ENCODE measurements at places on chromosomes 5 and 9.
A peak's percentile ranks its signal among the peaks of the same experiment; 100 is the strongest.

DNA sequence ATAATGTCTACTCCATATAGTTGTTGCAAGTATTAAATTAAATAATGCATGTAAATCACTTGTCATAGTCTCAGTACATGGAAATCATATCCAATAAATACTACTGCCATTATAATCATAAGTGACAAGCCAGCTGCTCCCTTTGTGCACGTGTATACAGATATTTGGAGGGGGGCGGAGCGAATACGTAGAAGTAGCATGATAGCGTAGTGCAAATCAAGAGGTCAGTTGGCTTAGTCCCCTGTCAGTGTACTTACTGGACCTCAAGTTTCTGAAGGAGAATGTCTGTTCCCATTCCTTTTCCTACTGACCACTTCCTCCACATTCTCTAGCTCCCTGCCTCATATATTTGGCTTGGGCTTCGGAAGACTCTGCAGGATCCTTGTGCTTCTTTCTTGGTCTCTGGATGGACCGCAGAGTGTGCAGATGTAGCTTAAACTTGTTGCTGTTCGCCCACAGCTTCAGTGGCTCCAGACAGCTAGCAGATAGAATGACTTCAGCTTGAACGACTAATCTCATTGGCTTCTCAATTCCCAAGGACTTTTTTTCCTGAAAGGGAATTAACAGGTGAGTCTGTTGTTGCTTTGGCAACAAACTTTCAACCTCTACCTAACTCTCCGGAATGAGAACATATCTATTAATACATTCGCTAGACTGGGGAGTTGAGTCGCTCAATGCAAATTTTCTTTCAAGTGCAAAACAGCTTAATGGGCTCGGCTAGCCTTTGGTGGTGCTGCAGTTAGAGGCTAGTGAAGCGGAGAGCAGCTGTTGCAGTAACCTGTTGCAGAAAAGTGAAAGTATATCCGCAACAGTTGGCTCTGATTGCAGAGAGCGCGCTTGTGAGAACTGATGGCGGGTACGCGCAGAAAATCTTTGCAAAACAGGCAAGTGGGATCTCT is at the start of gene PCDHB1:
TSS of gene PCDHB1 (plus strand) at position 753 of the 899 bp plus-strand sequence. CDS start at position 850, 97 bp downstream.
- DNase-seq, result no peak

DNA sequence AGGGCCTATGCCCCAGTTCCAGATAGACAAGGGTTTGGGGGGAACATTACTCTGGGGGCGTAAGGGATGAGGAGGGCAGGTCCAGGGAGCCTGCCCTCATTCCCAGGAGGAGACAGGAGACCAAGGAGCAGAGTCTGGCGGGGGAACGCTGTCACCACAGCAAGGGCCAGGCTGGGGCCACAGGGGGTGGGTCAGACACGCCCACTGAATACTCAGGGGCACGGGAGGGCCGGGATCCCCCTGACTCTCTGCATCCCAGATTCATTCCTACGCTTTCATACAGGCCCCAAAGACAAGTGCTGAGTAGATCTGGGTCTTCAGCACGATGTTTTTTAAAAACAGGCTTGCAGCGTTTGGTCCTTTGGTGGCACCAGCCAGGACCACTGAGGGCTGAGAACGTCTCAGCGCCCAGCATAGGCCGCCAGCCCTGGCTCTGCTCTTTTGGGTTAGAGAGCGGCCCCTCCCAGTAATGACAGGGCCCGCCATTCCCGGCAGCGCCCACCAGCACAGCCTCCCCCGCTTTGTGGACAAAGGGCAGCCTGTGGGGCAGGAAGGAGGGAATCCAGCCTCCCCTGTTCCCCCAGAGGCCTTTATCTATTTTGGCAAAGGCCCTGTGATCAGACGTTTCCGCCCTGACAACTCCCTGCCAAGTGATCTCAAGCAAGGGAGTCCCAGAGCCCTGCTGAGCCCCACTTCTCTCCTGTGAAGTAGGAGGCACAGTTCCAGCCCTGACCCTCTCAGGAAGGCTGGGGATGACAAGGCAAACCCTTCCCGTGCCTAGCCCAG is 24.9 kb downstream of the NEK6 start:
- DNase-seq, result no peak

DNA sequence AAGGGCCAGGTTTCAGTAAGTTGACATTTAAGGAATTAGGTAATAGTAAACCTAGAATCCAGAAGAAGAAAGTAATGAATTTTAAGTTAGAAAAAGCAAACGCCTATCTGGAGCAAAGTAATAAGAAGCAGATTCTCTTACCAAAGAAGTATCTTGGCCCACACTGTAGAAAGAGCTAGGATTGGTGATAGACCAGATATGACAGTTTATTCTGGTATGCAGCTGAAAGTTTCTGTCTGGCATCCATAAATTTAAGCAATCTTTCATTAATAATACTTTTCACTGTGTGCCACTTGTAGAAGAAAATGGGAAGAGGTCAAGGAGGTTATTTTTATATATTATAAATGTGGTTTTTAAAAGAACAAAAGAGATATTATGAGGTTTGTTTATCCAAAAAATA is 3.0 kb downstream of the RECK start:
- DNase-seq, result no peak

DNA sequence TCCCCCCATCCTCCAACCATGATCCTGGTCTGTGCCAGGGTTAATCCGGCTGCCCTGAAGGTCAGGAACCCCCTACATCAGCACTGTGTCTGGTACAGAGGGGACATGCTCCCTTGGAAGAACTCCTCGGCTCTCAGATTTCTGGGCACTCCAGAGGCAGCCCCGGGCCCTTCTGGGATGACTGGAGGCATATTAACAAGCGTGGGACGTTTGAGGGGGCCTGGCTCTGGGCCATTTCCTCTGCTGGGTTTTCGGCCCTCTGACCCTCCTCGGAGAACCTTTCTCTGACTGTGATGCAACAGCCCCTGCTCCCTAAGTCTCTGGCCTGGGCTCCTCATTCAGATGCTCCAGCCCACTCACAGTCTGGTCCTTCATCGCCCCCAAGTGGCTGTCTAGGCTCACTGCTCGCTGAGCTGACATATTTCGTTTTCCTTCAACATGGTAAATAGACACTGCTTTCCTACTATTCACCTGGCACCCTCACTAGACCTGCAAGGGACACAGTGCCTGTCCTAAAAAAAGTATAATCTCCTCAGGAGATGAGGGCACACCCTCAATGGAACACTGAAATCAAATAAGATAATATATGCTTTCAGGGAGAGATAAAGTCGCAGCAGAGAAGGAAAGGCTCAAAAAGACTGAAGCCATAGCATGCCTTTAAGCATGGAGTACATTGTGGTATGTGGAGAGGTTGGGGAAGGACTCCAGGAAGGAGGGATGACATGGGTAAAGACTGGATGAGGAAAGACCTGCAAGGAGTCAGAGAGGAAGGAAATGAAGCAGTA is 404.7 kb upstream of the TRPC7 start:
- peak; percentile 24 for DNase-seq

DNA sequence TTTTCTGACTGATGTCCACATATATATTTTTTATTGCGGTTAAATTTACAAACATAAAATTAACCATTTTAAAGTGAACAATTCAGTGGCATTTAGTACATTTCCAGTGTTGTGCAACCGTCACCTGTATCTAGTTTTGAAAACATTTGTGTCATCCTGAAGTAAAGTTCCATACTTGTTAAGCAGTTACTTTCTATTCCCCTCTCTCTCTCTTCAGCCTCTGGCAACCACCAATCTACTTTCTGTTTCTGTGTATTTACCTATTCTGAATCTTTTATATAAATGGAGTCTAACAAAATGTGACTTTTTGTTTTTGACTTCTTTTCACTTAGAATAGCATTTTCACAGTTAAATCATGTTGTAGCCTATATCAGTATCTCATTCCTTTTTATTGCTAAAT is 480.1 kb upstream of the SMARCA2 start:
- DNase-seq, result no peak

DNA sequence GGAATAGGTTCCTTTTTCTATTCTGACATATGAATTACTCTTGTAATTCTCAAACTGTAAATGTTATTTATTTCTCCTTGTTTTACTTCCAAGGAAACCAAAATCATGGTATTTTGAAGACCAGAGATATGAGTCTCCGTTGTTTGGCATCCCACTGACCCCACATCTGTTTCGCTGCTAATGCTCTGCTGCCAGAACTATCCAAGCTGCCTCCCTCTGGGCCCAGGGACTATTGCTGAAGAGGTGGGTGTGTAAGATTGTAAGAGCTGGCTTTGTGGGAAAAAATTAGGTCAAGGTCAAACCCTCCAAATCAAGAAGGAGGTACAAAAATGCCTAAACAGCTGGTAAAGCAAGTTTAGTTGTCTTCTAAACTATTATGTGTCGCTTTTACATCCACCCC is 129.4 kb upstream of the MYO10 start:
- DNase-seq, result no peak

GRCh38 chr5:102853680-102854079 is 98.6 kb downstream of the PAM start:
- no peak for DNase-seq

GRCh38 chr9:12414514-12414913 is 278.7 kb upstream of the TYRP1 start:
- DNase-seq, result no peak

DNA sequence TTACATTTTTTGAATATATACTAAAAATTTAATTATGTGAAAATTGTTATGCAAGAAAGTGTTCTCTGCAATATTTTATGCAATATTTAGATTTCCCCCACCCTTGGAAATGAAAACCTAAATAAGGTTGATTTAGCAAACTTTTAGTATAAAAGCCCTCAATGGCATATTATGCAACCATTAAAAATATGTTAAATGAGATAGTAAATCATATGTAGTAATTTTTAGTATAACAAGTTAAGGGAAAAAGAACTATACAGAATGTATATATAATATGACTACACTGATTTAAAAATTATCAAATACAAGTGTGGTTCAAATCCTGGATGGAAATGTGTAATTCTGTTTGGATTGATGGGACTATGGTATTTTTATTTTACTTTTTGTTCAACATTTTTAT is 116.9 kb upstream of the MEF2C start:
- DNase-seq, result no peak

GRCh38 chr9:87387351-87388011 is 110.2 kb upstream of the DAPK1 start:
- DNase-seq, result no peak

DNA sequence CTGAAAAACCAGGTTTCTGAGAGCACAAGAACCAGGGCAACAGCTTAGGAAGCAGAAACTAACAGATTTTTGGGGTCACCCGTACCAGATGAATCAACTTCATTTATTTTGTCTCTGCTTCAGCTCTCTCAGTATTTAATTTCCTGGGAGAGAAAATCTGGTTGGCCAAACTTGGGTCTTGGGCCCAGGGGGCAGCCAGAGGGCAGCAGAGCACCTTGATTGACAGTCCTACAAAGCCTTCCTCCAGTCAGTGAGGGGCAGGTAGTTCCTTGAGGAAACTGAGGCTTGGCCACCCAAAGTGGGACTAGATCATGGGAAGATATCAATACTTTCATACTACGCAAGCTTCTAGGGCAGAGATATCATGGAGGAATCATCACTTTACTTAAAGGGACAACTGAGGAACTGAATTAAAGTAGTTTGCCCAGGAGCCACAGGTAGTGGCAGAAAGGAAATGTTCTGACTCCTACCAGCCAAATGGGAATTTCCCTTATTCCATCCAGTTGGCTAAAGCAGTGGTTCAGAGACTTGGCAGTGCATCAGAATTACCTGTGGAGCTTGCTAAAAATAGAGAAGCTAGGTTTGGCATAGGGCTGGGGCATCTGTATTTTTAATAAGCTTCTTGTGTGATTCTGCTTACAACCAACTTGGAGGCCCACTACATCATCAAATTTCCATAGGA is 21.5 kb upstream of the ARHGAP26 start:
- peak; percentile 77 for DNase-seq

DNA sequence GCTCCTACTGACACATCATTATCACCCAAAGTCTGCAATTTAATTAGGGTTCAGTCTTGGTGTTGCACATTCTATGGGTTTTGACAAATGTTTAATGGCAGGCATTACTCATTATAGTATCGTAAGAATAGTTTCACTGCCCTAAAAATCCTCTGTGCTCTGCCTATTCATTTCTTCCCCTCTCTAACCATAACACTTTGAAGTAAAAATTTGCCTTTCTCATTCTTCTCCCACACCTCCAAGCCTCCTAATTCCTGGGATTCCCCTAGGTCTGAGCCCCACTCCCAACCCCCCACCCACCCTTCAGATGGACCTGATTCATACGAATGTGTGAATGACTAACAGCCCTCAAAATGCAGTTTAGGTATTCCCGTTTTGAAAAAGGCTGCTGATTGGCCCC is 18.4 kb downstream of the ENC1 start:
- no peak for DNase-seq

- DNase-seq, result no peak
These were observed 49.9 kb upstream of the SLIT3 start for GRCh38 chr5:169350759-169351240.

- DNase-seq, result no peak
These were observed 26.9 kb downstream of the GOLM1 start for GRCh38 chr9:86072394-86072877.

DNA sequence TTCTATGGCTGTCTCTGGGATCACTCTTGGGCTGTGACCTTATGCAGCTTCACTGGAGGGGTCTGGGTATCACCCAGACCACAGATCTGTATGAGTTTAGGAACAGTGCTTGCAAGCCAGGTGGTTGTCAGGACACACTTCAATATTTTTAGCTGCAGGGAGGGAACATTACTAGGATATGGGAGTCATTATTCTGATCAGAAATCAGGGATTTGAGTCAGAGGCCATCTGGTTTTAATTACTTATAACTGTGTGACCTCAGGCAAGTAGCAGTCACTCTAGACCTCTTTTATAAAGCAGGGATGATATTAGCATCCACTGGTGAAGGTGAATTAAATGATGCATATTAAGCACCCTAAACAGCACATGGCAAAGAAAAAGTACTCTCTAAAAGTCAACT is 60.1 kb upstream of the NMUR2 start:
- no peak for DNase-seq

DNA sequence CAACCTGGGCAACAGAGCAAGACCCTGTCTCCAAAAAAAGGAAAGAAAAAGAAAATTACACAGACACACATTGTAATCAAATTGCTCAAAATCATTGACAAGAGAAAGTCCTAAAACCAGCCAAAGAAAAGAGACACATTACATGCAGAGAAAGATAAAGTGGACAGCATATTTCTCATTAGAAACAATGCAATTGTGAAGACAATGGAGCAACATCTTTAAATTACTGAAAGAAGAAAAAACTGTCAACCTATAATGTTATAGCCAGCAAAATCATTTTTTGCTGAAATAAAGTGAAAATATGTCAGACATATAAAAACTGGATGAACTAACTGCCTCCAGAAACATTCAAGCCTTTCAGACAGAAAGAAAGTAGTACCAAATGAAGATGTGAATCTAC is 120.6 kb downstream of the TMEM167A start:
- DNase-seq, result no peak

- peak; percentile 90 for DNase-seq
These were observed 73.5 kb upstream of the PRSS3 start for GRCh38 chr9:33721674-33722358.

GRCh38 chr9:121373011-121373729 is 3.1 kb upstream of the STOM start:
- no peak for DNase-seq

- no peak for DNase-seq
These were observed 28.4 kb upstream of the BTNL3 start for GRCh38 chr5:180960209-180960608.

Data from CD8-positive, alpha-beta T cell (primary cell).